NCI-H2081 treated with DMSO at 0.1 percent for 48 hours (cell line): ENCODE measurements at places on chromosomes 4 and X.

GRCh38 chr4:114076899-114077570, 97.6 kb upstream of the ARSJ start:
- DNase-seq, result no peak

DNA sequence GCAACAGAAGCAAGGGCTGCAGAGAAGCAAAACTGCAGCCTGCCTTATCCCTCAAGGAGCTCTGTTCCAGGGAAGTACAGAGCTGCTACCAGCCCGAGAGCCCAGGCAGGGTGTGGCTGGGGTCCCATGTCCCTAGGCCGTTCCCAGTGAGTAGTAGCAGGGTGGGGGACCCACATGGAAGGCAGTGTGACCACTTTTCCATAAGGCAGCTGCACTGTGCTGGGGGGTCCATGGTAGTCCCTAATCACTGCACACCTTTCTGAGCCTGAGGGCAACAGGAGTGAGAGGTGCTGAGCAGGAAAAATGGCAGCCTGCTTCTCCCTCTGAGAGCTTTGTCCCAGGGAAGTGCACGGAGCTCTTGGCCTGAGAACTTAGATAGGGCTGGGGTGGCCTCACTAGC, 135.9 kb downstream of the SH3BGRL start:
- no peak for DNase-seq

- DNase-seq, result no peak
Observed at GRCh38 chr4:48596336-48596735, 106.3 kb downstream of the ZAR1 start.

- DNase-seq, result no peak
Observed at GRCh38 chr4:155658681-155659064, 8.0 kb upstream of the GUCY1A1 start.

- no peak for DNase-seq
Observed at GRCh38 chr4:68175562-68176155, 46.0 kb upstream of the TMPRSS11F start.

- no peak for DNase-seq
Observed at GRCh38 chrX:147478899-147479298, 432.8 kb upstream of the FMR1 start.

GRCh38 chrX:55867708-55868107, 150.2 kb downstream of the RRAGB start:
- DNase-seq, result no peak

DNA sequence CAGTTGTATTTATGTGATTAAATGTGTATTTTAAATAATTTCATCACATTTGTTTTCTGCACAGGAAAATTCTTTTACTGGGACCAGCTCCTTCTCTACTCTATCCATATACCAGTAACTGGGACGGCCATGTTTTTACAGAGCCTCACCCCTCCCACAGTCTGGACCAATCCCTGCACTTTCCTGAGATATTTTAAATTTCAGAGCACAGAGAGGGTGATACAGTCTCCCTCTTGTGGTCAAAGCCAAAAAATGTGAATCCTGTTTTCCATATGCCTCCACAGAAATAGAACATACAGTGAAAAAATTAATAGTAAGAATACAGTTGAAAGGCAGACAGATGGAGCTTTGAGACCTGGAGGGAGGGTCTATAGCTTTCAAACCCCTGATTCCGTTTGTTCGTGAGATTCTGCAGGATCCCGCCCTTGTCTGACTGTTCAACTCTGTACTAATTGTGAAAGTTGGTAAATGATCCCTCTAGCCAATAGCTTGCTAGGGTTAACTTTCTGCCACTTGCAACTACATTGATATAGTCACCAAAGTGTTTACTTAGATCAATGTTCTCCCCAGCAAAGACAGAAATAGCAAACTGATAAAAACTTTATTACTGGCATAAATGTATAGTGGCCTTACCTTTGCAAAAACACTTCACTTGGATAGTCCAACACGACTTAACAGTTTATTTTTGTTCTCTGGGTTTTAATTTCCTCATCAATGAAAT, 172.2 kb downstream of the PPARGC1A start:
- peak; percentile 3 for DNase-seq

- no peak for DNase-seq
Observed at GRCh38 chr4:15550491-15550890, 80.8 kb downstream of the CC2D2A start.

GRCh38 chrX:72029483-72030411, 102.0 kb downstream of the RTL5 start:
- no peak for DNase-seq
